CD4-positive, alpha-beta T cell treated with Interleukin-4 for 1 hour (primary cell): ENCODE measurements at places on chromosomes 11 and 22.
A peak's percentile ranks its signal among the peaks of the same experiment; 100 is the strongest.

GRCh38 chr11:35166369-35167360, 27.7 kb downstream of the CD44 start:
- DNase-seq: peak; percentile 71

DNA sequence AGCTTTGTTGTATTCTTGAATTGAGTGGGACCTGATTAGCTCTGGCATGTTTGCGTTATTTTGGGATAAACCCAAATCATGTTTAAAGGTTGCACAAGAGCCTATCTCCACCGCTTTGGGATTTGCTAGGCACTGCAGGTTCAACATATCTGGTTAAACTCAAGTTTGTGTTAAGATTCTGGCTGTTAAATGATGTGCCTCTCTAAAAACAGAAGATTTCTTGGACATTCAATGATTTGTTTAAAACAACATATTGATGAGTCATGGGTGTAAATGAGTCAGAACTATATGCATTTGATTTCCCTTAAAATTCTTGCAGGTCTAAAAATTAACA, 67.4 kb downstream of the AMOTL1 start:
- no peak for DNase-seq

DNA sequence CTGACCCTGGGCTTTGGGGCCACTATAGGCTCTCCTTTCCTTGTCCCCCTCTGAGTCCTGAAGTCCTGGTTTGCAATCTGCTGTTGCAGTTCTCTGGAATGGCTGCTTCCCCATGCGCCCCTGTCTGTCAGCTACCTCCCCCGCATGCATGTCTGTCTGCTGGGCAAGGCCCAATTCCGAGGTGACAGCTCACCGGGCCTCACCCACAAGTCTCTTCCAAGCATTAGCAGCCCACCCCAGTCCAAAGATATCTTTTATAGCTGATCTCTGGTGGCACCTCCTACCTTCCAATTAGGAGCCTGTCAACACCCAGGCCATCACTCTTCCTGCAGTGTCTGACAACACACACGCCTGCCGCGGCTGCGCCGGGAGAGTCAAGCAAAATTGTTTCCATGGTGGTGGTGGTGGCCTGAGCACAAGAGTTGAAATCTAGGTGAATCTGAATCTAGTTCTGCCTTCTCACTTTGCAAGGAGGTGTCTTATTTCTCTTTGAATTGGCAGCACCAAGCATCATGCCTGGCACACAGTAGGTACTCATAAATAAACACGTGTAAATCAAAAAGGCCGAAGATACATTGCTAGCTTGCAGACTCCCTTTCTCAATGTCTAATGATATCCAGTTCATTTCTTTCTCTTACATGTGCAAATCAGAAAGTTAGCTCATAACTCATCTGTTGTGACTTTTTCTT, 1.2 kb upstream of the LMO2 start:
- DNase-seq: no peak

DNA sequence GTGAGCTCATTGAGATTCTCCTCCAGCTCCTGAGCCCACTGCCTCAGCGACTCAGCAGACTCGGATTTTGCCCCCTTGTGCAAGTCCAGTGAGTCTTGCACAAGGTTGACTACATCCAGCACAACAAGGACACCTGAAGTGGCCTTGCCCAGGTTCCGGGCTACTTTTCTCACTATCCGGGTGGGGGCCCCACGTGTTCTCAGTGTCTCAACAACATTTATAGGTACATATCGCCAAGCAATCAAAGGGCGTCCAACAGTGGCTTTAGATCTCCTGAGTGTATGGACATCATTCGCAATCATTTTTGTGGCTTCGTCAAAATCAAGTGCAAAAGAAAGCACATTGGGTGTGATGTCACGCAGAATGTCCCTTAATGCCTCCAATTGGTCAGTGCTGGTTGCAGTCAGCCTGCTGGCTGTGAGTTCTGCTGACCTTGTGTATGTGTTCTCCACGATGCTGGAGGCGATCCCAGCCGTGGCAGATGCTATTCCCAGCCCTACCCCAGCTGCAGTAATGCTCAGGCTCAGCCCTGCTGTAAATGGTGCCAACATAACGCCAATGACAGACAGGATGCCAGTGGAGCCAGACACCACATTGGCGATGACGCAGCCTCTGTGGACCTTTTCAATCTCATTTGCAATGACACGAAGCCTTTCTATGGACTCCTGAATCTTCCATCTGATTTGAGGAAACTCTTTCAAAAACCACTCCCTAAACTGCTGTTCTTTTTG, 10.3 kb downstream of the APOL4 start:
- no peak for DNase-seq

DNA sequence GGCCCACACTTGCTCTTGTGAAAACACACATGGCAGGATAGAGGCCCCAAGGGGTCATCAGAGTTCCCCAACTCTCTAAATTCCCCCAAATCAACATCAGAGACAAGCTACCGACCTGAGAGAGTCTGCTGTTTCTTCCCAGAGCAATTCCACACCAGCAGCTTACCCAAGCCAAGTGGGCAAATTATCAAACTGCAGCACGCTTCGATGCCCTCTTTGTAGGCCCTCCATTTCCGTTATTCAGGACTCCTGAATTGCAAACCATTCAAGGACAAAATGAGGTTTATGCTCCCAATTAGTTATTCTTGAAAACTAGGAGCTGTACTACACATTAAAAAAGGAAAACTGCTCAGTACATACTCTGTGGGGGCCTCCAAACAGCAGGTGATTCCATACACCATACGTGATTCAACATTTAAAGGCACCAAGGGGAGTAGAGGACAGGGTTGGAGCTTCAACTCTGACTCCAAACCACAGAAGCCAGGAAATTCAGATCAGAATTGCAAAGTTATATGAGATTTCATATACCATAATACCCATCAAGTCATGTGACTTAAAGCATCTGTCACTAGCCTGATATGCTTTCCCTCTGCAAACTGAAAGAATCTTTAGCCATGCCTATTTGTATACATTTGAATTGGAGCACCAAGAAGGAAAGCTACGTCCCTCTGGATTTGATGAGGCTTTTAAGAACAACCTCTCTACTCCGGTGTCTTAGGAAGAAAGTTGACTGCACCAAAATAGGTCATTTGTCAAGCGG, 234.8 kb downstream of the CADM1 start:
- DNase-seq: no peak

DNA sequence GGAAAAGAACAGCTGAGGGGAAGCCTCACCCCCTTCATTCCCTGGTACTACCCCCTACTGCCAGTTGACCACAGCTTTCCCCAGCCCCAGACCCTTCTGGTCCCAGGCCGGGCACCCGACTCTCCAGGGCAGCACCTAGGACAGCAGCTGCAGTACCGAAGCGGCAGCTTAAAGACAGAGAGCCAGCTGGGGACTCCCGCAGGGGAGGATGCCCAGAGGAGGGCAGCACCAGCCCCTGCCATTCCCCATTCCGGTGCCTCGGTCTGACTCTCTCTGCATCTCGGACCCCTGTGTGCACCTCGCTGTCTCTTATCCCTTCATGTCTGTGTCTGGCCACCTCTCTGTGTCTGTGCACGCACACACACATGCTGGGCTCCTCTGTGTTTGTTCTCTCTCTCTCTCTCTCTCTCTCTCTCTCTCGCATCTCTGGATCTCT, 9.4 kb downstream of the IGSF9B start:
- peak; percentile 70 for DNase-seq

DNA sequence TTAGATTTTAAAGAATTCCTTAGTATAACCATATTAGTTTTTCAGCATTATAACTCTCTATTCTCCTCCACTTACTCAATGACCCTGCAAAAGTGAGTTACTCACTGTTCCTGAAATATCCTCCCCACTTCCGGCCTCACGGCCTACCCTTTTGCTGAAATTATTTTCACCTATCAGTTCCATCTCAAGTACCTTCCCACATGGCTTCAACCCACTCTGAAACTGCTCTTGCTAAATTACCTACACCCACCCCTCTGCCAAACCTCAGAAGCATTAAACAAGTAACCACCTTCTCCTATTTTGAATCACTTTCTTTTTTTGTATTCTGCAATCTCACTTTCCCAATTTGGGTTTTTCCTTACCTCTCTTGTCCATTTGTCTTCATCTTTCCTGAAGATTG, 37.7 kb downstream of the OR5P2 start:
- DNase-seq: no peak

DNA sequence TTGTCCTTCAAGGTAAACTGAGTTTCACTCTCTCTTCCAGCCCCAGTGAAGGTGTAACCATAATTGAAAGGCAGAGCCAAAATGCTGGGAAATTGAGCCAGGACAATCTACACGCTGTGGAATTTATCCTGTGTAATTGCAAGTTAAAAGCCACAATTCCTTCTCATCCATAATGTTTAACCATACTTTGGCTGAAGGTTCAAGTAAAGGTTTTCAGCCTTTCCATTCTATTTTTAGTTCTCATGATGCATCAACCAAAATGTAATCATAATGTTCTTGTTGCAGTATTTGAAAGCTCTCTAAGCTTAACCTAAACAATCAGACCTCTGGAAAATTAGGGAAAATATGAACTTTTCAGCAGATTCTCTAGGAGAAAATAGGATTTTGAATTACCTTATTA, 14.0 kb upstream of the ARHGAP42 start:
- no peak for DNase-seq

DNA sequence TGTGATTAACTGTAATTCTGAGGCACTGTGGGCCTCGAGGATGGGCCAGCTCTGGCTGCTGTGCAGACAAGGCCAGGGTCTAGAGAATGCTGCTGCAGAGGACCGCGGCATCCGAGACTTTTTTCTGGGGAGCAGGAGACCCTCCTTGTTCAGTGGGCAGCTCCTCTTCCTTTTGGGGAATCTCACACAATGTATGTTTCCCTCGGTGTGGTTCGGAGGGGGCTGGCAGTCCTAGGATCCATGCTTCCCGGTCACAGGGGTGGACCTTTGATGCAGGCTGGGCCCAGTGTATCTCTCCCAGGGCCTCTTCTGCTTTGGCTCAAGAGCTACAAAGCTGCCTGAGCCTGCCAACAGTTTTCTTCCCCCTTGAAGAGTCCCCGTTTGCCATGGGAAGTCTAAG, 31.5 kb downstream of the MYEOV start:
- DNase-seq: peak; percentile 1

- no peak for DNase-seq
Measured at GRCh38 chr11:94144664-94145063, 16.0 kb downstream of the PANX1 start.

DNA sequence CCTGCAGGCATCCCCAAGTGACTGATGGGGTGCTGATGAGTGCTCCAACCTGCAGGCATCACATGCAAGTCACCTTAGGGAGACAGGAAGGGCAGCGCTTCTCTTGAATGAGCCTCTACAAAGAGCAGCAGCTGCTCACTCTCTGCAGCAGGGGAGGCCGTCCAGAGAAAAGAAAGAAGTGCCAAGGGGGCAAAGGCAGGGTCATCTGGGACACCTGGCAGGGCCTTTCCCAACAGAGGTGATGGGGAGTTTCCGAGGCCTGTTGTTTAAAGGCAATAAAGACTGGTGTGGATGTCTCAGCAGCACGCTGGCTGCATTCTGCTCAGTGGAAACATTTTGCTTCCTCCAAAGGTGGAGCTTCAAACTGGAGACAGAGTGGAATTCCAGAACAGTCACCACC, 113.7 kb downstream of the ETS1 start:
- DNase-seq: peak; percentile 69

GRCh38 chr11:63845303-63845702, 6.4 kb downstream of the MARK2 start:
- no peak for DNase-seq

DNA sequence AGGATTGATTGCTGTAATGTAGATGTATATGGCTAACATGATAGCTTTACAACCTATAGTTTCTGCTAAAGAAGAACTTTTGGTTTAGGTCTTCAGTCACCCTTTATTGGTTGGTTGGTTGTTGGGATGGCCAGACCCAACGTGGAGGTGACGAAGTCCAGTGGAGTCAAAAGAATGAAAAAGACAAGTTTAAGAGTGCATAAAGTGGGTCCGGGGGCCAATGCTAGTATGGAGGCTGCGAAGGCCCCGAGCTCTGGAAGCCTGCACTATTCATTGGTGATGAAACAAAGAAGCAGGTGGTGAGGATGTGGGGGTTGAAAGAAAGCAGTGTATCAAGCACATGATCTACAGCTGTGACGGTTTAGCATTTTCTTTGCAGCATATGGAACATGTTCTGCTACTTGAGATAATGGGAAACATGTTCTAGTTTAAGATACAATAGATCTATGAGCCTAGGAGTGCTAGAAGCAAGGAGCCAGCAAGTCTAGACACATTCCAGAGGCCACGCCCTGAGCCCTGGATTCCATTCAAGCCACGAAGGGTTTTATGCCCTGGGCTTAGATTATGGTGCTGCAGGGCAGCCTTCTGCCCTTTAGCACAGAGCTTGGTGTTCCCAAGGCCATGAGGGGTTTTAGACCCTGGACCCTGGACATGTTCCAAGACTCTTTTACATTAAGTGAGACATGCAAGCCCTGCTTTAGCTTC, 6.3 kb downstream of the TCP11L1 start:
- no peak for DNase-seq

DNA sequence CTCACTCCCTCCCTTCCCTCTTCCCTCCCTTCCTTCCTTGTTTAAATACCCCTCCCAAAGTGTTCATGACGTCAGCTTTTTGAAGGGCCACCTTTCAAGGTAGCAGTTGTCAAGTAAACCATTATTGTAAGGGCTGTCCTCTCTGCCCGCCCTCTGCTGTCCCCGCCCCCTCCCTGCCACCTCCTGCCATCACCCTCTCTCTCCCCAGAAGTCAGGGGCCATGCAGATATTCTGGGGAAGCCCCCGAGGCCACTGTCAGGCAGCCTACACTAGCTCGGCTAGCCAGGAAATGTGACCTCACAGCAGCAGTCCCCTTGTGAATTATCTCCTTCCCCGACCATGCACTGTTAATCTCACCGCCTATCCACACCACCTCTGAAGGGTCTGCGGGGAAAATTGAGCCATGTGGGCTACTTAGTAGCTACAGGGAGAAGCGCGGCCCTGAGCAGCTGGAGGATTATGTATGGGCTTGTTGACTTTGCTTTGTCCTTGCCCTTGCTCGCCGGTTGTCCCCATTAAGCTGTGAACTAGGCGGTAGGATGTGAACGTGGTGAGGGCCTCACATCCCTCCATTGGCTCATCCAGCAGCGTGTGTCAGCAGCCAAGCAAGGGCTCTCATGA, 42.1 kb upstream of the ATXN10 start:
- DNase-seq: no peak

DNA sequence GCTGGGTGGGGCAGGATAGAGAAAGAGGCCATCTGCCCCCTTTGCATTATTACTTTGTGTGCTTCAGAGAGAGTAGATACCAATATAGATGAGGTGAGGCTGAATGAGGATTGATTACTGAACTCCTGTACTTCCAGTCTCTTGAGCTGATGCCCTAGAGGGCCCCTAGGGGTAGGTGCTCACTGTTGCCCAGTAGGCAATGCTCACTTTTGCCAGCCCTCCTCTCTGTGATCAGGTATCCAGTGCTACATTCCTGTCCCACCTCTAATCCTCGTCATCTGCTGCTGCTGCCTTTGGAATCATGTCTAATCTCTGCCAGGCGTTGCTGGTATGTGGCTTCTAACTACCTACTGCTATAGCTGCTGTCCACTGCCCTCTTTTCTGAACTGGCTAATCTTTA, 57.2 kb downstream of the CCDC83 start:
- DNase-seq: no peak

DNA sequence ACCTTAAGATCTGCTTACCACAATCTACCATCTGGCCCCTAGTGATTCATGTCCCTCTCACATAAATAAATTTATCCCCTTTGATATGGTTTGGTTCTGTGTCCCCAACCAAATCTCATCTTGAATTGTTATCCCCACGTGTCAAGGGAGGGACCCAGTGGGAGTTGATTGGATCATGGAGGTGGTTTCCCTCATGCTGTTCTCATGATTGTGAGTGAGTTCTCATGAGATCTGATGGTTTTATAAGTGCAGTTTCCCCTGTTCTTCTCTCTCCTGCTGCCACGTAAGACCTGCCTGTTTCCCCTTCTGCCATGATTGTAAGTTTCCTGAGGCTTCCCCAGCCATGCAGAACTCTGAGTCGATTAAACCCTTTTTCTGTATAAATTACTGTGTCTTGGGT, 37.2 kb downstream of the OR2AG2 start:
- DNase-seq: no peak
